HFF-Myc (cell line): ENCODE measurements at places on chromosomes 16 and 17.
A peak's percentile ranks its signal among the peaks of the same experiment; 100 is the strongest.

GRCh38 chr17:34637548-34638525 is 58.5 kb downstream of the TMEM132E start:
- DNase-seq = peak; percentile 27

- no peak for DNase-seq
Measured at GRCh38 chr17:40124279-40125141, 2.7 kb downstream of the MSL1 start.

DNA sequence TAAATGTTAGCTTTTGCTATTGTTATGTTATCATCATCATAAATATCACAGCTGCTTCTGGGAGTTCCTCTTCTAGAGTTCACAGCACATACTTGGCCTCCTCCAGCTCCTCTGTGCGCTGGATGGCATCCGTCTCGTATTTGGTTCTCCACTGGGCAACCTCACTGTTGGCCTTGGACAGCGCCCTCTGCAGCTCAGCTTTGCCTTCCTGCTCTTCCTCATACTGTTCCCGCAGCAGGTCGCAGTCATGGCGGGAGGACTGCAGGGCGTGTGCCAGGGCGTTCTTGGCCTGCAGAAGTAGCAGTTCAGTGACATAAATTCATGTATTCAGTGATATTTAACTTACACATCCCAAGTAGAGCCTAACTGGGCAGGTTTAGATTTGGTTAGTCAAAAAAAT is 23.4 kb downstream of the MYH8 start:
- DNase-seq = no peak

- DNase-seq = no peak
Measured at GRCh38 chr16:10226141-10226986, 44.1 kb upstream of the GRIN2A start.

- no peak for DNase-seq
Measured at GRCh38 chr17:13484020-13484419, 117.7 kb downstream of the HS3ST3A1 start.

GRCh38 chr17:2028234-2028614 is 1.7 kb upstream of the DPH1 start:
- no peak for DNase-seq

DNA sequence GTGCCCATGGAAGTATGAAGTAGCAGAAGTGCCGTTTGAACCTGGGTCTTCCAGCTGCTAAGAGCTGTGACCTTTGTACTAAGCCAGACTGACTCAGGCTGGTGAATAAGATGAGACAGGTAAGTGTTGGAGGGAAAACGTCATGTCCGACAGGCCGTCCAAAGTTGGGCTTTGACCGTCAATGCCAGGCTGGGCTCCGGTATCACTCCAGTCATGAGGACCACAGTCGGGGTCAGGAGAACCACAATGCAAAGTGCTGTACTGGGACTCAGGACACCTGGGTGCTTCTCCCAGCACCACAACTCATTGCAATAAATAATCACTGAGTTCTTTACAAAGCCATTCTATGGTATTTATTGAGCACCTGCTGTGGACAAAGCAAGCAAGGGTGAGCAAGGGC is 268.6 kb downstream of the HAPSTR1 start:
- DNase-seq = no peak

DNA sequence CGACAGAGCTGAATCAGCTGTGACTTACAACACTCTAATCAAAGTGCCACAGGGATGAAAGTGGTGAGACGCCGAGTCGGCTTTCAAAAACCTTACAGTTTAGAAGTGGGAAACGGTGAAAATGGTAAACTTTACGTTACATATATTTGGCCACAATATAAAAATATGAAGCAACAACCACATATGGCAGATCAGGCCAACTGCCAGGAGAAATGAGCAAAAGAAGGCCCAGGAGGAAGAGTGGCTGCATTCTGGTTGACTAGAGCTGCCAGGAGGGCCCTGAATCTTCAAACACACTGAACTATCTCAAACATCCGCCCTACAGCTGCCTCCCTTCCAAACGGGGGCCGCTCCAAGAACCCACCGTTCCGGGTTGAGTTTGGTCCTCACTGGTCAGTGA is 56.3 kb downstream of the MRM3 start:
- DNase-seq = no peak

GRCh38 chr17:52470553-52470952 is 312.0 kb upstream of the CA10 start:
- no peak for DNase-seq

- no peak for DNase-seq
Measured at GRCh38 chr16:18788828-18789514, 1.2 kb downstream of the RPS15A start.

- no peak for DNase-seq
Measured at GRCh38 chr16:10976634-10977033, 32.3 kb downstream of the CLEC16A start.

DNA sequence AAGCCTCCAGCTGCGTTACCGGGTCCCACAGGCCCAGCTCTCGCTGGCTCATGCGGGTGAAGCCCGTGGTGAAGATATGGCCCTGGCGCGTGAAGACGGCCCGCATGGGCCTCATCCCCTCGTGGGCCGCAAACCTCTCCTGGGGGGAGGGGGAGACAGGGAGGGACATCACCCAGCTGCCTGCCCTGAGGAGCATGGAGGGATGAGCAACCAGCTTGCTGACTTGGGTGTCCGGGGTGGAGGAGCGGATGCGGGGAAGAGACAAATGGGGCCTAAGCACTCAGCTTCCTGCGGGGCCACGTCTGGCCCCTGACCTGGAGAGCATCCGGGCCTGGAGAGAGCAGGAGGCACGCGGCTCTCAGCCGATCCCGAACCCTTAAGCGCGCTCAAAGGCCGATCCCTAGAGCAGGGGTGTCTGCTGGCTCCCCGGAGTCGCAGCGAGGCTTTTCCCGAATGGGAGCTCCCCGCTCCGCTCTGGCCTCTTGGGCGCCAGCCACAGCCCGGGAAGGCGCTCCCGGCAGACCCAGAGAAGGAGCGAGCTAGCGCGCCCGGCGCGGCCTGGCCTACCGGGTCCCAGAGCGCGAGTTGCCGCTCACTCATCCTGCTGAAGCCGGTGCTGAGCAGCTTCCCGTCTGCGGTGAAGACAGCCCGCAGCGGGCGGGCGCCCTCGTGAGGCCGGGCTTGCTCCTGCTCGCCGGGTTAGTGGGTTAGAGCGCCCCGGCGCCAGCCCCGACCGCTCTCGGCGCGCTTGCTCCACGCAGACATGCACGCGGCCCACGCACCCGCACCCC is 5.0 kb downstream of the CORO6 start:
- no peak for DNase-seq

DNA sequence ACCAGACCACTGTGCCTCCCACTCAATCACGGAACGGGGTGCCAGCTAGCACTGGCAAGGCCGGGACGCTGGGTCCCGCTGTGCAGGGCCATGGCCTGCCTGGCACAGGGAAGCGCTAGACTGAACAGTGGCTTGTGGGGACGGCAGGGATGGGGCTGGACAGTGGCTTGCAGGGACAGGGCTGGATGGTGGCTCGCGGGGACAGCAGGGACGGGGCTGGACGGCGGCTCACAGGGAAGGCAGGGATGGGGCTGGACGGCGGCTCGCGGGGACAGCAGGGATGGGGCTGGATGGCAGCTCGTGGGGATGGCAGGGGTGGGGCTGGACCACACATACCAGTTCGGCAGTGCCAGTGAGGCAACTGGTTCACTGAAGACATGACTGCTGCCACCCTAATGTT is 32.6 kb downstream of the LMF1 start:
- no peak for DNase-seq

- no peak for DNase-seq
Measured at GRCh38 chr17:46928467-46929261, 5.7 kb downstream of the GOSR2 start.

DNA sequence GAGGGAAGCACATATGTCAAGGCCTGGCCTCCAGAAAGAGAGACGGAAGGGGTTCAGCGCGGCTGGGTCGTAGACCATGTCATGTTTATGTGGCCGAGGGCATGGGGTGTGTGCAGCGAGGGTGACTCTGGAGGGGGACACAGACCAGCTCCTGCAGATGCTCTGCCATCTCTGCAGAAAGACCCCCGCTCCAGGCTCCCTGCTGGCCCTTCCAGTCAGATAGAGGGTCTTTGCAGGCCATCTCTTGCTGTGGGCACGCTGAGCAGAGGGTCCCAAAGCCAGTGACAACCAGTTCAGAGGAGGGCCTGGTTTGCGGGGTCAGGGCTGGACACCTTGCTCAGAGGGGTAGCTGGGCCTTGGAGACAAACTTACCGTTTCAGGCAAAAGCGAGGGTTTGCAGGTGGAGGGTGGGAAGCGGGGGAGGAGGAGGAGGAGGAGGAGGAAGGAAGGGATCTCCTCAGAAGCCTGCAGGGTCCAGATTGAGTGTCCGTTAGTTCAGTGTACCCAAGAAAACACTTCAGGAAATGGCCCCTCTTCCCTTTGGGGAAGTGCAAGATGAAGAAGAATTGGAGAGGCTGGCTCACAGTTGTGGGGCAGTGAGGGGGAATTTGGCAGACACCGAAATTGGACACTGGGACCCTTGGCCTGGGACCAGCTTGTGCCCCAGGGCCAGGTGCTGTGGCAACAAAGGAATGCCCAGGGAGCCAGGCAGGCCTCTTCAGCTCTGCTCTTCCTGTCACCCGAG is 102.8 kb downstream of the CMIP start:
- no peak for DNase-seq

DNA sequence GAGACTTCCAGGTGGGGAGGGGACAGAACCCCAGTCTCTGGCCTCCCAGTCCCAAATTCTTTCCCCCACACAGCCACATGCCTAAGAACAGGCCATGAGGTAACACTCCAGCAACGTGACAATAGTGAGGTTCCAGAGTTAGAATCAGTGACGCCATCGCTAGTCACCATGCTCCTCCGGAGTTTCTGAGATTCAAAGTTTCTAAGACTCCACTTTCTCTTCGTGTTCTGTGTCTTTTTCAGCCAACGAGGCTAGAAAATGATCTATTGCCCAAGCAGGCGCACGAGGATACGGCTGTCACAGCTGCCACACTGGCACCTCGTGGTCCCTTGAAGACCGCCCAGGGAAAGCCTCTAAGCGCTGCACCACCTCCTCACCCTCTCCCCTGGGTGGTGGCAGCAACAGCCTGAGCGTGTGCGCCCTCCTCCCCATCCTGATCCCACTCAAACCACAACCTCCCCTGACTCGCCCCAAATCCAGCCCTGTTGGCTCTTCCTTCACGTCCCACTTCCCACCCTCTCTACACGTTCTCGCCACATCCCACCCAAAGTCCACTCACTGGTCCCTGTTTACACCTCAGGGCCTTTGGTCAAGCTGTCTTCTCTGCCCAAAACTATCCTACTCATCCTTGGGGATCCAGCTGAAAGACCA is 1.0 kb downstream of the MCRIP1 start:
- no peak for DNase-seq

GRCh38 chr16:11057711-11058345 is 113.5 kb downstream of the CLEC16A start:
- no peak for DNase-seq

- no peak for DNase-seq
Measured at GRCh38 chr16:86432048-86432447, 78.3 kb upstream of the FOXF1 start.

GRCh38 chr16:69818891-69819545 is 56.9 kb downstream of the WWP2 start:
- DNase-seq = no peak

DNA sequence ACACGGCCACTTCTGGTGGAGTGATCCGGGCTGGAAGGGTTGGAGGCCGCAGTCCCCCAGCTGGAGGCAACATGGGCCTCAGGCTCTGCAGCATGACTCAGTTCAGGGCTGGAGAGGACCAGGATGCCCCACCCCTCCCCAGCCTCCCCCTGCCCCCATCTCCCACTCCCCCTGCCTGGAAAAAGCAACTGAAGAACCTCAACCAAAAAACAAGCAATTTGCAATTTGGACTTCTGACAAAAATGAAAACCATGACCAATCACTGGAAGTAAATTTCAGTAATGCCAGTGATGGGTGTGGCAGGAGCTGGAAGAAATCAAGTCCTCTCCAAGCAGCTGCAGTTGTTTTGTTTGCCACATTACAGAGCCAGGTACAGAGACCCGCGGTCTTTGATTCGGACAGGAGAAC is 6.6 kb upstream of the MIF4GD start:
- peak; percentile 50 for DNase-seq

- no peak for DNase-seq
Measured at GRCh38 chr17:2024572-2025219, 438 bp downstream of the RTN4RL1 start.

GRCh38 chr17:32268734-32269288 is 3.2 kb downstream of the RHBDL3 start:
- no peak for DNase-seq

GRCh38 chr17:43774304-43775250 is 4.2 kb downstream of the DUSP3 start:
- DNase-seq = no peak

DNA sequence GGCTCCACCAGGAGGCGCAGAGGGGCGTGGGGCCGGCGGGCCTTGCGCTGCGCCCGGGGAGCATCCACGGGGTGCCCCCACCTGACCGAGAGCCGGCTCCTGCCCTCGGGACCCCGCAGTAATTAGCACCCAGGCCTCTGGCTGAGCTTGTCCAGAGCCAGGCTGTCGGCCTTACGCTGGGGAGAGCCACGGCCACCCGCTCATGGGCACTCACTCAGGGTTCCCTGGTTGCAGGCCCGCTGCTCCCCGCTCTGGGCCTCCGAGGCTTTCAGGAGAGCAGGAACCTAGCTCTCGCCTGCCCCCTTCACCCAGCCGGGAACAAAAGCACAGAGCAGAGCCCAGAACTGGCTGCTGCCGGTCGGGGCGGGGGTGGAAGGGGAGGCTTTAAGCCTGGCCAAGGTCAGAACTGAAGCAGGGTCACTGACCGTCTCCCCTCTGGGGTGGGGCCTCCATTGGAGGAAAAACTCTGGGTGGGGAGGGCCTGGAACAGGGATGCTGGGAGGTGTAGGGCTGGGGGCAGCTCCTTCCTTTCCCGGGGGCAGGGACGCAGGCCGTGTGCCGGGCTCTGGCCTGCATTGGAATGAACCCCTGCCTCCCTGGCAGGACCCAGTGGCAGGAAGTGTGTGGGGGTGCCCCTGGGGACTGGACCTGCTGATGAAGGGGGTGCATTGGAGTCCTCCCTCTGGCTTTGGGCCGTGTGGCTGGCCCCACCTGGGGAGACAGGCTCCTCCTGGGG is 12.3 kb downstream of the GLIS2 start:
- DNase-seq = no peak

GRCh38 chr17:64472564-64472963 is 23.6 kb downstream of the MILR1 start:
- DNase-seq = no peak

GRCh38 chr17:45451131-45451530 is 18.5 kb upstream of the ARHGAP27 start:
- no peak for DNase-seq

DNA sequence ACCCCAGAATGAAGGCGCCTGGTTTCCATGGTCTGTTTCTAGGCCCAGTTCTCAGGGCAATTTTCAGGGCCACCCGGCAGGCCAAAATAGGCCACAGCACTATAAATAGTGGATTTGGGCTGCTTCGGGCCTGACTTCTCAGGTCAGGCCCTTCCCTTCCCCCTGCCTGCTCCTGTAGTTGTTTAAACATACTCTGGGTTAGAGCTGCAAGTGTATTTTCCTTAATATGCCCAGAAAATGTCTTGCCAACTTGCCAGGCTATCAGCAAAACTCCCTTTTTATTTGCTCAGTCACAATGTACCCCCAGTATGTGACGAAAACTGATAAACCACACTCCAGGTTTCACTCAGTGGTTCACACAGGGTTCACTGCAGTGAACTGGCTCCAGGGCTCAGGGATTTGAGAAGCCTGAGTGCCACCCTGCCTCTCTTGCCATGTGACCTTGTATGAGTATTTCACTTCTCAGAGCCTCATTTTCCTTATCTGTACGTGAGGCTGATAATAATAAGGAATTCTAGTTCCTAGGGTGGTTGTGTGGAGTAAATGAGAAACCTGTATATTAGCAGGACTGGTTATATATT is 76.5 kb downstream of the GPRC5B start:
- DNase-seq = no peak
